Activated naive CD8-positive, alpha-beta T cell treated with anti-CD3 and anti-CD28 coated beads, Interleukin-2, amount 10 ng/mL, durations not matched to agents 7 days and 5 days (primary cell): ENCODE measurements at places on chromosomes 6 and 20. TPM values are rescaled to one million over a fixed set of nuclear protein-coding genes. Genes with fewer than 3 reads are reported as not detected.

The LKAAEAR1 gene
- 1.1 TPM for total RNA-seq

The OXT gene
- 0.68 TPM for total RNA-seq

The RFX6 gene
- not detected for total RNA-seq

- no peaks in the 10 kb centered on the region for H3K36me3 ChIP-seq
- DNase-seq, result no peak
- peaks cover 2% of the 10 kb centered on the region for H3K4me1 ChIP-seq
- H3K4me3 ChIP-seq, result no peak overlapping the region
Measured at GRCh38 chr6:169977434-169978265, 226.2 kb downstream of the ERMARD start.

The PDE7B gene
- total RNA-seq, result 0.42 TPM

The BANF2 gene
- total RNA-seq, result not detected

GRCh38 chr6:83883240-83883639 is 23.8 kb downstream of the CYB5R4 start:
- no peak for DNase-seq
- no peak overlapping the region for H3K27ac ChIP-seq
- H3K36me3 ChIP-seq, result no peaks in the 10 kb centered on the region
- H3K27me3 ChIP-seq, result no peaks in the 10 kb centered on the region
- no peak overlapping the region for H3K4me3 ChIP-seq

GRCh38 chr20:59176812-59177211 is 13.2 kb downstream of the ZNF831 start:
- no peak for DNase-seq
- no peak overlapping the region for H3K27ac ChIP-seq
- no peak overlapping the region for H3K4me3 ChIP-seq
- peaks cover 39% of the 10 kb centered on the region for H3K4me1 ChIP-seq
- H3K36me3 ChIP-seq, result peaks cover 50% of the 10 kb centered on the region
